ENCODE measurements at places on chromosomes 6 and 20.
A peak's percentile ranks its signal among the peaks of the same experiment; 100 is the strongest.

DNA sequence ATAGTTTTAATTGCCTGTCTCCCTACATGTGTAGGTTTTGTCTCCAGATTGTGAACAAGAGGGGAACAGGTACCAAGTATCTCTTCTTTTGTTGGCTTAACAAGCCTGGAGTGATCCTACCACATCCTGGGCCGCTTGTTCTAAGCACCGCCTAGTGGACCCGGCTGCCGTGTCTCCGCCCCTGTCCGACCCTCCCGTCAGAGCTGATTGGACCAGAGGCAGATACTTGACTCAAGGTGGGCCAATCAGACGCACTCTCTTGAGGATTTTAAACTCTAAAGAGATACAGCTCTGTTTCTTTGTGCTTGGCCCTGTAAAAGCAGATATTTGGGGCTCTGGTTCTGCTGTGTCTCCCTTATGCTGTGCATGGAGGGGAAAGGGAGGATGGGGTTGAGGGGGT is 68.2 kb downstream of the PRDM1 start:
- H3K4me3 ChIP-seq: no peak overlapping the region
- no peaks in the 10 kb centered on the region for H3K27me3 ChIP-seq
- H3K4me1 ChIP-seq: peaks cover 10% of the 10 kb centered on the region
- H3K27ac ChIP-seq: no peak overlapping the region
- H3K36me3 ChIP-seq: no peaks in the 10 kb centered on the region
- no peak for DNase-seq

GRCh38 chr6:123712831-123713230 is 76.1 kb upstream of the TRDN start:
- no peak overlapping the region for H3K4me3 ChIP-seq
- H3K27me3 ChIP-seq: no peaks in the 10 kb centered on the region
- H3K36me3 ChIP-seq: no peaks in the 10 kb centered on the region
- no peaks in the 10 kb centered on the region for H3K4me1 ChIP-seq

- no peaks in the 10 kb centered on the region for H3K36me3 ChIP-seq
- H3K27ac ChIP-seq: no peak overlapping the region
- DNase-seq: peak; percentile 57
Measured at GRCh38 chr6:154343473-154344308, 12.9 kb downstream of the IPCEF1 start.

DNA sequence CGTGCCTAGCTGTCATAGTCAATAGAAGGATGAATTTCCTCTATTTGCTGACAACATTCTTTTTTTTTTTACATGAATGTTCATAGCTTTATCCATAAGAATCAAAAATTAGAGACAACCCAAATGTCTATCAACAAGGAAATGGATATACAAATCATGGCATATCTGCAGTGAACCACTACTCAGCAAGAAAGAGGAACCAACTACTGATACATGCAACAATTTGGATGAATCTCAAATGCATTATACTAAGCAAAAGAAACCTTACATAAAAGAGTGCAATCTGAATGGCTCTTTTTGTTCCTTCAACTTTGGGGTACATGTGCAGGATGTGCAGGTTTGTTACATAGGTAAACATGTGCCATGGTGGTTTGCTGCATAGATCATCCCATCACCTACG is 17.7 kb upstream of the MCM9 start:
- no peak for DNase-seq
- H3K4me1 ChIP-seq: no peaks in the 10 kb centered on the region
- no peaks in the 10 kb centered on the region for H3K27me3 ChIP-seq
- H3K4me3 ChIP-seq: no peak overlapping the region

GRCh38 chr6:33960345-33961313 is 156.8 kb upstream of the MLN start:
- no peak overlapping the region for H3K4me3 ChIP-seq
- DNase-seq: no peak
- H3K36me3 ChIP-seq: no peaks in the 10 kb centered on the region
- H3K27me3 ChIP-seq: peaks cover 4% of the 10 kb centered on the region
- H3K27ac ChIP-seq: no peak overlapping the region
- no peaks in the 10 kb centered on the region for H3K4me1 ChIP-seq
